ENCODE measurements at places on chromosomes 6 and 20.
A peak's percentile ranks its signal among the peaks of the same experiment; 100 is the strongest.

DNA sequence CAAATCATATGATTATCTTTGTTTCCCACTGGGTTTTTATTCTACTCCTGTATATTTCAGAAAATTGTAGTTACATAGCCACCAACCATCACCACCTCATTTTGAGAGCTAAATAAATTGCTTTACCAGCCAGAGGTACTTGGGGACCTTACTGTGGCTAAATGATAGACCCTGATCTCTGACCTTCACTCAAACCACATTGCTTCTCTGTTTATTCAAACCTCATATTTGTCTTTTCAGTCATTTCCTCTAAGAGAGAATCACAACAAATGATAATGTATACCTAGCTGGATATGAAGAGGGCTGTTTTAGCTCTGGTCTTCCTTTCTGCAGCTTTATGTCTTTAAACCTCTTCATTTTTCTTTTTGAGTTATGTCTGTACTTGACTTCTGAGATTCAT lies 142.8 kb downstream of the ADGB start:
- no peak for DNase-seq

DNA sequence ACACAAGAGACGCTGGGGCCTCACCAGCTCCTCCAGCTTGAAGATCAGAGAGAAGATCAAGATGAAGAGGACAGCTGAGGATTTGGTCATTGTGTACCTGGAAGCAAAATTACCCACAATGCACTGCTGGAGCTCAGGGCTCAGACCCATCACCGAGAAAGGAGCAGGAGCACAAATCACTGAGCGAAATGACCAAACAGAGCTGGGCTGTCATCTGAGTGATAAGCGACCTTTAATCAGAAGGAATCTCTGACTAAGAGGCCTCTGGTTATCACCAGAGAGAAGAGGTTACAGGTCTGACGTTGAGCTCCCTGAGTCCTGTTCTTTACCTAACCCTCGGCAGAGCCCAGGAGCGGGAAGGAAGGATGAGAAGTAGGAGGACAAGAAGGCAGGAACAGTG lies 47.5 kb upstream of the CDH22 start:
- no peak for DNase-seq

DNA sequence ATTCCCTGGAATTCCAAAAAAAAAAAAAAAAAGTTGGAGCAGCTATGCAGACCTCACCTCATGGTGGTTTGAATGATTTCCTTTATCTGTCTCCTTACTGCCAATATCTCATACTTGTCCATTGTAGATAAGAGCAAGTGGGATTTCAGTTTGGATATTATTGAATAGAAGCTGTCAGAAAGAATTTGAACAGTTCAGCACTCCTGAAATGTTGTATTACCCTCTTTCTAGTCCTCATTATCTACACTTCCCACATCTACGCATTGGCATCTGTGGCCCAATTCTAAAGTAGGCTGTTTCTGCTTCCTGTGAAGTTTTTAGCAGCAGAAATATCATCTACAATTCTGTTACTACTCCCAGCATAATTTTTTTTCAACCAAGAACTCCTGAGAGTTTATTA lies 68.2 kb upstream of the KHDRBS2 start:
- DNase-seq: no peak

DNA sequence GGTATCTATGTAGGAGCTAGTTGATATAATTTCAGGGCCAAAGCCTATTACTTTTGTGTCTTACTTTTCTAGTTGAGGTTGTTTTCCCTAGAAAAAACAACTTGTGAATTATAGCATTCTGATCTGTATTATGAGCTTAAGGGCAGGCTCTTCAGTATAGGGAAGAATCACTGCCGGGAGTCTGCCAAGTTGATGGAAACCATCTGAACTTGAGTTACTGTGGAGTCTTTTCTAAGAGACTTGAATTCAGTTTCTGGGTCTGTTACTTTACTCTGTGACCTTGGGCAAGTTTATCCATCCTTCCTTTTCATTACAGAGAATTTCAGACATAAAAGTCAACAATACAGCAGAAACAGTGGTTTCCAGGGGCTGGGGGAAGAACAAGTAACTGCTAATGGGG lies 2.1 kb upstream of the CASS4 start:
- DNase-seq: no peak

GRCh38 chr20:40844332-40844731 lies 155.3 kb upstream of the MAFB start:
- no peak for DNase-seq

DNA sequence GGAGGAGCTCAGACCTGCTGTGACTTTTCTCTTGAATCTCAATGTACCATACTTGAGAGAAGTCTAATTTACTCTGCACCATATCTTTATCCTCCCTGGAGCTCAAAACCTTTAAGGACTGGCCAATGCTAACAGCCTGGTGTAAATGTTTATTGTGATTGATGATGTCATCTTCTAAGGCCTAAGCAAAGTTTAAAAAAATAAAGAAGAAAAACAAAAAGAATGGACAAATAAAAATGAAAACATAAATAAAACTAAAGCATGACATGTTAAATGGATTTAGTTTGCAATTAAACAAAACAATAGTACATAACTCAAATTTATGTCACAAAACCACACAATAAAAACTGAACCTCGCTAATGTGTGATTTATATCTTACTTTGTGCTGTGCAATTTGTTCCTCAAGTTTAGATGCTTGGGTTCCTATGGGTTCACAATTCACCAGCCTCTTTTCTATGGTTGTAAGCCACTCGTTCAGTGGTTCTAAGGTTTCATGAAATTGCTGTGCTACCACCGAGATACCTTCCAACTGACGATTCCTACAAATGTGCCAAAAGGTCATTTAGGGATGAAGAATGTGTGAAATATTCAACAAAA lies 113.0 kb downstream of the DST start:
- no peak for DNase-seq

DNA sequence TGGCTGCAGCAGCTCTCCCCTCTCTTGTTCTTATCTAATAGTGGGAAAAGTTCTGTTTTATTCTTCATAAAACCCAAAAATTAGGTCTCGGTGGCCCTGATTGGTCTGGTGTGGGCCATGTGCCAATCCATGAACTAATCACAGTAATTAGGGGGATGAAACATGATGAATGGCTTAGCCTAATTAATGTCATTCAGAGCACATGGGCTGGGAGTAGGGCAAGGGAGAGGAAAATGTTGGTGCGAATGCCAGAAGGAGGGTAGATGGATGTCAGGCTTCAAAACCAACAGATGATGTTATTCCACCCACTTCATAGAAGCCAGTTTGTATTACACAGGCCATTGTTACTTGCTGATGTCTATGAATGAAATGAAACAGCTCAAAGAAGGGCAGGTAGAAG lies 46.5 kb downstream of the PLEKHG1 start:
- DNase-seq: no peak

GRCh38 chr6:21049572-21049971 lies 515.3 kb downstream of the CDKAL1 start:
- no peak for DNase-seq

GRCh38 chr6:37241775-37242428 lies 15.7 kb upstream of the TBC1D22B start:
- DNase-seq: no peak

DNA sequence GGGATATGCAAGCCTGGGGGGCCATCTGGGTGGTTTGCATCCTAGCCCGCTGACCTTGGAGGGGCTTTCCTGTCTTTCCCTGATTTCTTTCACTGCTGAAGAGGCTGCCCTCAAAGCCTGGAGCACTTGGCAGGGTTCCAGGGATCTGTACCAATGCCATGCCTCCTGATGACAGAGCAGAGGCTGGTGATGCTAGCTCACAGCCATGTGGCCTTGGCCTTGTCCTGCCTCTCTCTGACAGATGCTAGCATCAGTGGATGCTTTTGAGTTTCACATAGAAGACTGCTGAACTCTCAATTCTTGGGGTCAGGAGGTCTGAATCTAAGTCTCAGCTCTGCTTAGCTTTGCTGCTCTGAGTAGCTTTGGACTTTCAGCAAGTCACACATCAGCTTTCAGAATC lies 21.9 kb upstream of the RREB1 start:
- DNase-seq: no peak

GRCh38 chr6:35402856-35403191 lies 49.3 kb upstream of the FANCE start:
- no peak for DNase-seq

- no peak for DNase-seq
Measured at GRCh38 chr6:26202811-26203583, 115.8 kb downstream of the HFE start.

GRCh38 chr20:3135507-3136070 lies 24.1 kb downstream of the FASTKD5 start:
- DNase-seq: no peak

DNA sequence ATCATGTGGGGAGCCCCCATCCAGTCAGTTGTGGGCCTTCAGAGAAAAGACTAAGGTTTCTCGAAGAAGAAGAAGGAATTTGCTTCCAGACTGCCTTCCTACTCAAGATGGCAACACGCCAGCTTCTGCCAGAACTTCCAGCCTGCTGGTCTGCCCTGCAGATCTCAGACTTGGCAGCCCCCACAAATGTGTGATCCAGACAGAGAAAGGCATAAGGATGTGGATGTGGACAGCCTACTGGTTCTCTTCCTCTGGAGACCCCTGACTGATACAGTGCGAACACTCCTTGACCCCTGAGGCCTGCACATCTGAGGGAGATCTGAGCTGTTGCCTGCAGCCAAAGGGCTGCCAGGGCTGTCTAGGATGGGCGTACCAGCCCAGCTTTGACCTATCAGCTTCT lies 8.6 kb downstream of the GABRR1 start:
- DNase-seq: no peak

DNA sequence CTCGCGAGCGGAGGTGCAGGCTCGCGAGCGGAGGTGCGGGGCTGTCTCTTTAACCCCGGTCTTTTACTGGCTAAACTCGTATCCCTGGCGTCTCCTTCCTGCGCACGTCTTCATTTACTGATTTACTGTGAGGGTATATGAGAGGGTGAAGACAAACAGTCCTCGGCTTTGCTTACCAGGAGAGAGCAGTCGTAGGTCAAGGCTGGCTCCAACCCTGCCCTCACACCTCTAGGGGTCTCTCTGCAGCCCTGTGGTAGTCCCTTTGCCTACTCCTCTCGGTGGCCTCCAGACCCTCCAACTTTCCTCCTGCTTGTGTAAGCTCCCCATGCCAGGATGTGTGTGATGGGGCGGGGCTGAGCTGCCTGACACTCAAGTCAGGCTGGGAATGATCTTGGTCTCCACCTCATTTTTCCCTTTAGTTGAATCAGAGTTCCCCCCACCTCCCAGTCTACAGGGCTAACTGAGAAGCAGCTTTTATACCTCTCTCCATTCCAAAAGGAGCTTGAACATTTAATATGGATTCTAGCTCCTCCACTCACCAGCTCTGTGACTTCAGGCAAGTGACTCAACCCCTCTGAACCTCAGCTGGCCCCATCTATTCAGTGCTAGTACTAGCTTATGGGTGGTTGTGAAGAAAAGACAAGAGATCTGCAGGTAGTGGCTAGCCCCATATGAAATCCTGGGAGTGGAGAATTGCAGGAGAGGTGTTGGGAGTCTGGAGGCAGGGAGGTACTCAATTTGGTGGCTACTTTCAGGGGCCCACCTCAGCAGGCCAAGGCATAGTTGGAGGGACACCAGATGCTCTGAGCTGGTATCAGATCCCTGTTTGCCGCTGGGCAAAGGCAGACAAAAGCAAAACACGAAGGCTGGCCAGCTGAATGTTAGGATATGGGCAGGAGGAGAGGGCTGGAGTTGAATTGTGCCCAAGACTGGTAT lies 902 bp downstream of the SLC29A1 start:
- DNase-seq: no peak

DNA sequence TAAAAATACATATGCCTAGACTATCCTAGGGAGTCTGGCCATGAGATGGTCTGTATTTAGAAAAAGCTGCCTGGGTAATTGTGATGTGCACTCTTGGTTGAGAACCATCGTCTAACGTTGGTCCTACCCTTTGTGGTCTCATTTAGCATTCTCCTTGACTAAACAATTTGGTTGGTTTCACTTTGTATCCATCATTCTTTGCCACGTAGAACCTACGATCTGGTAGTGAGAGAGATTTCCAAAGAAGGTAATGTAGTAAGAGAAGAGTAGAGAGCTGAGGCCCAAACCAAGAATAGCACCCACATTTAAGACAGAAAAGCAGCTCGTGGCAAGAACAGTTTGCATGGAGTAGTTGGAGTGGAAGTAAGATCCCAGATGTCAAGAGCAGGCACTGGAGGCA lies 219.8 kb downstream of the TMEM200A start:
- DNase-seq: no peak

GRCh38 chr6:167742719-167743303 lies 83.9 kb upstream of the AFDN start:
- DNase-seq: no peak

DNA sequence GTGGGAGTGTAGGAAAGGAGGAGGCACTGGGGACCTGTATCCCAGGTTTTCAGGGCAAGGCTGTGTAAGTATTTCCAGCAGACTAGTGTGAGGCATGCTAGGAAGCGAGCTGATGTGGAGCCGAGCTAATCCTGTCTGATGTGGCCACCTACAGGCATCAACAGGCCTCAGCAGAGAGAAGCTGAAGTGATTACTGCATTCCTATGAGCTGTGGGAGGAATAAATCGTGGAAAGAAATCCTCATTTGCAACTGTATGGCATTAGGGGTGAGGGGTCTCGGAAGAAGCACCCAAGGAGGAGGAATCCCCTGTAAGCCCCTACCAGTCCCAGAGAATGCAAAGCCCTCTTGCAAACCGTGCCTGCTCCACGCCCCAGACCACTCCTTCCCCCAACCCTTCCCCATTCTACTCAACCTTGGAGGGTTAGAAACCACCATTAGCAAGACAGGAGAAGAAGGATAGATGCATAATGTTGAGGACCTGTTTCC lies 41.6 kb downstream of the C6orf15 start:
- DNase-seq: no peak

GRCh38 chr20:13006825-13007224 lies 1.9 kb upstream of the SPTLC3 start:
- no peak for DNase-seq

DNA sequence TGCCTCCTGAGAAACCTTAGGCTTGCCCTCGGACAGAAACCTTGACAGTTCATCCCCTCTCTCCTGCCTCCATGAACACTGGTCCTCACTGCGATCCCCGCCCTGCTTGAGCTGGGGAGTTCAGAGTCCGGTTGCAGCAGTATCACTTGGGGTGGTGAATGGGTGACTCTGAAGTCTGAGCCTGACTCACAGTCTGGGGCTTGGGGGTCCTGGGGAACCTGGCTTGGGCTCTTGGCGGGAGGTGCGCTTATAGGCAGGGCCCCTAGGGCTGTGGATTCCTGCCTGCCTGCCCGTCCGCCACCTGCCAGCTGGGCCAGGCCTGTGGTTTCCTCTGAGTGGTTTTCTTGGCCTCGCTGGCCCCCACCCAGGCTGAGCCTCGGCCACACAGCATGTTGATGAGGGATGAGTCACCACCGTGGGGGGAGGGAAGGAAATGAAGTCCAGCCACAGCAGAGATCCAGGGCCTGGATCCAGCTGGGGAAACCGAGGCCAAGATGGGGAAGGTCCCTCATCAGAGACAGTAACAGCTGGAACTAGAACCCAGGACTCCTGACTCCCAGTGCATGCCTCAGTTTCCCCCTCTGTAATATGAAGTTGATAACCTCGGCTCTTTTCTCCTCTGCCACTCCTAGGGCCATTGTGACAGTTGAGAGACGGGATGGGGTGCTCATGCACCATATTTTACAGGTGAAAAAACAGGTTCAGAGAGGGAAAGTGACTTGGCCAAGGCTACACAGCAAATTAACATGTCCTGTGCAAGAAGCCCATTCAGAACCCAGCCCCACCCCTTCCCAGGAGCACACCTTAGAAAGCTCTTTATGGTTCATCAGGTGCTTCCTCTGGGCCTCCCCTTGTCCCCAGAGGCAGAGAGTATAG lies 9.2 kb downstream of the FOXS1 start:
- peak; percentile 76 for DNase-seq
